GM12892 (cell line): ENCODE measurements at places on chromosomes 5 and 9.

DNA sequence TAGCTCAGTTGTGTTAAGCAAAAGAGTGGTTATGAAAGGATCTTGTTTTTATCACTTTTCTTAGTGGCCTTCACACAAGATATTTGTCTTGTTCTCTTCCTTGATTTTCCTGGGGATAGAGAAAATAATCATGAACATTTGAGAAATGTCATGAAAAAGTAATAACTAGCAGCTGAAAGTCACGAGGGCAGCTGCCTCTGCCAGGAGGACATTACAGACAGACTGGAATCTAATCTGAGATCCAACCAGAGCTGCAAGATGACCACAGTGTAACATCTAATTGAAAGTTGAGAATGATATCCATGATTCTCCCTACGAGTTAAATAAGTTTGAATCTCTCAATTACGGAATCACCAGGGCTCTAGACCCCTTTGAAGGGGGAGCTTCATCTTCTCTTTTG, 274.9 kb downstream of the ARHGAP26 start:
- no peak for DNase-seq

- no peak for DNase-seq
Measured at GRCh38 chr5:38535845-38536244, 20.6 kb downstream of the LIFR start.

GRCh38 chr5:67493676-67494075, 297.1 kb upstream of the CD180 start:
- DNase-seq, result no peak

- no peak for DNase-seq
Measured at GRCh38 chr9:133589454-133590227, 19.5 kb downstream of the FAM163B start.

- no peak for DNase-seq
Measured at GRCh38 chr9:124394596-124394995, 20.6 kb downstream of the PSMB7 start.

DNA sequence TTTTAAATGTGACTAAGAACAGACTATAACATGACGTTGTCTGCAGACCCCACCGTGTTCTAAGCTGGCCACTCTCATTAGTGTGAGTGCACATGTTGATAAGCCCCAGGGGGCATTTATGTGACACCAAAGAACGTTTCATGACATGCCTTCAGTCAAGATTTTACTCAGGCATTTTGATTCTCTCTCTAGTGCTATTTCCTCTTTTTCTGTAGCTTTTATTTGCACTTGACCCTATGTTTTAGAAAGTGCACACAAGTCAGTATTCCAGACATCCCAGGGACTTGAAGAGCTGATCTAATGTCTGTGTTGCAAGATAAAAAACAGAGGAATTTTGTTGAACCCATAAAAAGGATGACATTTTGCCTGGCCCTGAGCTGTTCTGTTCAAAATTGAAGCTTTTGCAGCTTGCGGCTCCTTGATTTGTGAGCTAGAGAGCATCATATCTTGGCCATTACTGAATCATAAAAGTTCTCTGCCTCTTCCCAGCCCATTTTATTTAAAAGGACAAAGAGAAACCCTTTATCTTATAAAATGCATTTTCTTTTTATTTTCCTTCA, 80.9 kb upstream of the TYRP1 start:
- no peak for DNase-seq

DNA sequence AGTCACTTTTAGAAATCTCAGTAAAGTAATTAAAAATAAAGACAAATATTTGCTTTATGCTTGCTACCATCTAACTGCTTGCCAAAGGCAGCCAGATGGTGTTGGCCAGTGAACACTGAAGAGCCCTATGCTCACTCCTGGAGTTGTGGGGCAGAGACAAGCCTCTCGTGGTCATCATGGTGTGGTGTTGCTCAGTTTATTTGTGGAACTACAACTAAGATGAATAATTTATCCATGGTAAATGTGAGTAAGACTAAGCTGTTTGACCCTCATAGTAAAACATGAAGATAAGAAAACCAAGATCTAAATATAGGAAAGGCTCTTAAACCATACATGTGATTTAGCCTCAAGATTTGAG, 100.7 kb downstream of the PDE8B start:
- no peak for DNase-seq

DNA sequence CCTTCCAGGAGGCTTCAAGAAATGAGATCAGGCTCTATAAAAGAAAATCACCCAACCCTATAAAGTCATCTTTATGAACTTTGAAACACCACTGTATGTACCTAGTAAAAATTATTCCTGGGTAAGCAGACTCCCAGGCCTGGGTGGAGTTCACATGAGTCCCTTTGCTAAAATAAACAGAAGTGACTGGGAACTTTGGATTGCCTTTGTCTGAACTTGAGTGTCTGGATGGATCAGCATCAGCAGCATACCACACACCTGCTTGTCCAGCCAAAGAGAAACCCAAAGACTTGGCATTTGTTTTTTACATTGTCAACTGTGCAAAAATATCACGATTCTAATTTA, 79.6 kb upstream of the CDKN2B start:
- no peak for DNase-seq

GRCh38 chr5:61207884-61208283, 45.6 kb upstream of the SMIM15 start:
- no peak for DNase-seq

DNA sequence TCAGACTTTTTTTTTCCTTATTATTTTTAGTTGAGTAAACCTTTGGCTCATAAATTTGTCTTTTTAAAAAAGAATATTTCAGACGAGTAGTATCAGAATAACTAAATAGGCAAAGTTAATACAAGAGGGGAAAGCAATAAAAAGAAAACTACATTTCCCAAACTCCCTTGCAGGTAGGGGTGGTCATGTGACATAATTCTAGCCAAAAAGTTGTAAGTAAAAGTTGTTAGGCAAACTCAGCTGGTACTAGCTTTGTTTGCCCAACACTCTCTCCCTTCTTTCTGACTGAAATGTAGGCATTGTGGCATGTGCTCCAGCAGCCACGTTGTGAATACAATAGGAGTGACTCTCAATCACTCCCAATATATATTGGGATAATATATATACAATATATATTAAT, 20.9 kb downstream of the GIN1 start:
- no peak for DNase-seq

DNA sequence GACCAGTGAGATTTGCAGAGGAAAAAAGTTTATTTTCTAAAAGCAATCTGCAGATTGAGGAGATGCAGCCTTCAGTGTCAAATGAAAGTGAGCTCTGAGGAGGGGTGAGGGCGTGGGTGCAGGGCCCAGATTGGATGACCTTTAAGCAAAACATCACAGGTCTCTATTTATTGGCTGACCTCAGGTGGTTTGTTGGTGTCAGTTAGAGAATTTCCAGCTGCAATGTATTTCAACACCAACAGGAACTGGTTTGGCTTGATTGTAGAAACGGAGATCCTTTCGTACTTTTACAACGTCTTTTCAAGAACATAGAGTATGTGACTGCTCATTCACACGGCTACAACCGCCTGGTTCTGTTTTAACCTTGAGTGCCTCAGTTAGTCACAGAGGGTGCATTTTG, 1069.1 kb downstream of the EFNA5 start:
- no peak for DNase-seq

DNA sequence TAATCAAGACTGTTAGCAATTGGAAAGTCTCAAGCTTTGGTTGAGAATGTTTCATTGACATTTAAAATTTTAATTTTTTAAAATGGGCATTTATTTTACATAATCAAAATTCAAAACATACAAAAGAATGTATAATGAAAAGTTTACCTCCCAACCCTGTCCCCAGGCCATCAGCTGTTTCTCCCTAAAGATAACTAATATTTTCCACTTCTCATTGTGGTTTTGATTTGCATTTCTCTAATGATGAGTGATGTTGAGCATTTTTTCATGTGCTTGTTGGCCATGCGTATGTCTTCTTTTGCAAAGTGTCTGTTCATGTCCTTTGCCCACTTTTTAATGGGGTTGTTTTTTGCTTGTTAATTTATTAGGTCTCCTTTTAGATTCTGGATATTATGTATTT, 11.4 kb upstream of the MACIR start:
- DNase-seq, result no peak

DNA sequence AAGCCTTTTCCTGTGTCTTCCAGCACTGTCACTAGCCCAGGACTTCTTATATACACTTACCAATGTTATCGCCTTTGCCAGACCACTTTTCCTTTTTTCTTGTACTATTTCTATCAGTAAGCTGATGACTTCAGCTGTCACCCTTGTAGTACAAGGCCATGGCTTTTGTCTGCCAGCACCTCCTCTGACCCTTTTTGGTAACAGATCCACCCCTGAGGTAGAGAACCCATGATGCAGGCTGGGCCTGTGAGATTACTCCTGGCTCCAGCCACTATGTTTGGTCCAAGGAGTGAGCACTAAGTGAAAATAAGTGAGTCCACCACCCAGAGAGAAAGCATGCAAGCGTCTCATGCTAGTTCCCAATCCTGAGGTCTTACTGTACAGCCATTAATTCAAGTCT, 406.7 kb downstream of the MLLT3 start:
- no peak for DNase-seq

DNA sequence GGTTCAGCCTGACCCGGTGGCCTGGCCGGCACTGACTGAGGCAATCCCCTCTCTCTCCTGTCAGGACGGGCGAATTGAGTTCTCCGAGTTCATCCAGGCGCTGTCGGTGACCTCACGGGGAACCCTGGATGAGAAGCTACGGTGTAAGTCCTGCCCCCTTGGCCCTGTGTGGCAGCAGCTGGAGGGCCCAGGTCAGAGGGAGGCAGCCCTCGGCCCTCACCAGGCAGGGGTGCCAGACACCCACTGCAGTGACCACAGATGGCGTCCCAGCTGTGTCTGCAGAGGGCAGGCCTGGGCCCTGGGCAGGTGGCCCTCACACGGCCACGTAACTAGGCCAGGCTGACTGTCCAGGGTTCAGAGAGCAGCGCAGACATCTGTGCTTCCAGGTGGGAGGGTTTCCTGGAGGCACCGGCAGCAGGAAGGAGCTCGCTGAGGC, 45.9 kb upstream of the HMCN2 start:
- no peak for DNase-seq

GRCh38 chr5:84215521-84215920, 169.2 kb downstream of the EDIL3 start:
- DNase-seq, result no peak

- no peak for DNase-seq
Measured at GRCh38 chr9:36045610-36046009, 8.9 kb downstream of the RECK start.

- no peak for DNase-seq
Measured at GRCh38 chr5:160674901-160675300, 177.1 kb downstream of the ATP10B start.

DNA sequence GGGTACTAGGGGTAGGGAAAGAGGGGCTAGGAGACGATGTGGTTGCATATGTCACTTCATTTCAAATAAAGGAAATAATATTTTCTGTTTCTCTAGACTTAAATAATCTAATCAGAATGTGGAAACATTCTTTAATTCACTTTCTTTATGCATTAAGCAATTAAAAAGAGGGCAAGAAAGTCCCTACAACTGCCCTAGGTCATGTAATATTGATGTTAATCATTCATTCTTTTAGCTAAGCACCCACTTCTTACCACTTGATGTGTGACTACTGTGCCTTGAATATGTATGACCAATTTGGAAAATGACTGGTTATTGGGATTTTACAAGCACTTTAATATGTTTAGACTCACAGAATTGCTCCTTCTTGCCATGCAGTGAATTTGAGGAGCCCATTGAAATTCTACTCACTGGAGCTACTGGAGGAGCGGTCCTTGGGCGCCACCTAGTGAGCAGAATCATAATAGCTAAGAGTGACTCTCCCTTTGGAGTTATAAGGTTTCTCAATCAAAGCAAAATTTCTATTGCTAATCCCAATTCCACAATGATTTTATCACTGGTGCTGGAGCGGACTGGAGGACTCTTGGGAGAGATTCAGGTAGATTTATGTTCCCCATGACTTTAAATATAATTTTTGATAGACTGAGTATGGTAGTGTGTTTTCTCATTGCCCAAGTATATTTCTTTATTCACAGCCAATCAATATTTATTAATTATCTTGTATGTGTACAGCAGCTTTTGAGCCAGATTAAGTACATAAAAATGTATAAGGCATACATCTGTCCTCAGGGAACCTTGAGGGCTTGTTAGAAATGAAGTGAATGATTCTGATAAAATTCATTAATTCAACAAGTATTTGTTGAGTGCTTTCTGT, 225.1 kb downstream of the ADGRV1 start:
- DNase-seq, result no peak

DNA sequence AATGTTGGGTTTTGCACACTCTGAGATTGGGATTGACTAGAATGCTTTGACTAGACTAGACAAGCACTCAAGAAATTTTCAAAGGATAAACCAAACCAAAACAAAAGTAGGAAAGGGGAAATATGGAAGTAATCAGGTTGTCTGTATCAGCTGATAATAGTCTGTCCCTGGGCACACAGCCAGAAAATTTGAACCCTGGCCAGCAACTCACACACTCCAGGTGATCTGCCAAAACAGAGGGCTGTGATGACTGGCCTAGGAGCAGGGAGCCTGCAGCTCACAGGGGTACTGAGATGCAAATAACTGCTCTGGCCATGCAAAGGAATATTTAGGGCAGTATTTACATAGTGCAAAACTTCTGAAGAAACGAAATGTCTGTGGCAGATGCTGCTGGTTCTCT, 112.3 kb upstream of the SMIM23 start:
- DNase-seq, result no peak

GRCh38 chr9:23307731-23308513, 518.1 kb downstream of the ELAVL2 start:
- DNase-seq, result no peak

- no peak for DNase-seq
Measured at GRCh38 chr5:6518298-6519057, 69.8 kb downstream of the UBE2QL1 start.

DNA sequence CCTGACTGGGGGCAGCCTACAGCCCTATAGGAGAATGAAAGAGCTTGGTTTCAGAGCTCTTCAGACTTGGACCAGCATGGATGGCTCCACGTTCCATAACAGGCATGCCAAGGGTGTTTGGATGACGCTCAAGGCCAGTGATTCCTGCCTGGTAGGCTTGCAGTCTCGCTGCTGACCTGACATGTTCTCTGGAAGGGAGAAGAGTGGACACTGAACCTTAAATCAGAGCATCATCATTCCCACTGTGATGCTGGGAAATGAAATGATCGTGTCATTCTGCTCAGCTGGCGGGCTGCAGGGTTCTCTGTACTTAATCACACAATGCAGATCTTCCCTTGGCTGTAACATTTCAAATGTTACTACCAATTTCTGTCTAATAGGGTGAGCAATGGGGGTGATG, 57.0 kb downstream of the CFAP90 start:
- no peak for DNase-seq

- DNase-seq, result no peak
Measured at GRCh38 chr5:43437062-43437660, 25.0 kb upstream of the CCL28 start.
